ENCODE measurements at places on chromosomes 4 and X.

GRCh38 chrX:103155201-103155600 lies 59.7 kb upstream of the BEX4 start:
- DNase-seq = no peak

DNA sequence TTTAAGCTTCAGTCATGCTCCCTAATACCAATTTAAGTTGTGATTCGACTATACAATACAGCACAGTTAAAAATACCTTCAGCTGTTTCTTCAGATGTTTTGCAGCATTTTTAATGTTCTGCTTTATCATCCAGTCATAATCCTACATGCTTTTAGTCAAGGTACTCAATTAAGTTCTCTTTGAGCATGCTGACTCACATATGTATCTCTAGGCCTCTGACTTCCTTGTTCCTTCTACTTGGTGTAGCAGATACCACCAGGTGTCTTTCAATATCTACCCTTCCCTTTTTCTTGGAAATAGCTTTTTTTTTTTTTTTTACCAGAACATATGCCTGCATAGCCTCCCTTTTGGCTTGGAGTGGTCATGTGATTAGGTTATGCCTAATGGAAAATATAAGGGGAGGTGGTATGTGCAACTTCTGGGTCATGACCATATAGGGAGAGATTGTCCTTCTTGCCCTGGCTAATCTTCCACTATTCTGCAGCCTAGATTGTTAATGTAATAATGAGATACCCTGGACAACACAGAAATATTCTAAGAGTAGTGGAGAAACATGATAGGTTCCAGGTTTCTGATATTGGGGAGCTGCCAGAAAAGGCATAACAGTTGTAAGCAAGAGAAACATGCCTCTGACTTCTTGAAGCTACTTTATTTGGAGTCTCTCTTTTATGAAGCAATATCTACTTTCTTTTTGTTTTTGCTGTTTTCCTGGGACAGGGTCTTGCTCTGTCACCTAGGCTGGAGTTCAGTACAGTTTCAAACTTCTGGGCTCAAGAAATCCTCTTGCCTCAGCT lies 737.2 kb upstream of the SLIT2 start:
- DNase-seq = no peak

DNA sequence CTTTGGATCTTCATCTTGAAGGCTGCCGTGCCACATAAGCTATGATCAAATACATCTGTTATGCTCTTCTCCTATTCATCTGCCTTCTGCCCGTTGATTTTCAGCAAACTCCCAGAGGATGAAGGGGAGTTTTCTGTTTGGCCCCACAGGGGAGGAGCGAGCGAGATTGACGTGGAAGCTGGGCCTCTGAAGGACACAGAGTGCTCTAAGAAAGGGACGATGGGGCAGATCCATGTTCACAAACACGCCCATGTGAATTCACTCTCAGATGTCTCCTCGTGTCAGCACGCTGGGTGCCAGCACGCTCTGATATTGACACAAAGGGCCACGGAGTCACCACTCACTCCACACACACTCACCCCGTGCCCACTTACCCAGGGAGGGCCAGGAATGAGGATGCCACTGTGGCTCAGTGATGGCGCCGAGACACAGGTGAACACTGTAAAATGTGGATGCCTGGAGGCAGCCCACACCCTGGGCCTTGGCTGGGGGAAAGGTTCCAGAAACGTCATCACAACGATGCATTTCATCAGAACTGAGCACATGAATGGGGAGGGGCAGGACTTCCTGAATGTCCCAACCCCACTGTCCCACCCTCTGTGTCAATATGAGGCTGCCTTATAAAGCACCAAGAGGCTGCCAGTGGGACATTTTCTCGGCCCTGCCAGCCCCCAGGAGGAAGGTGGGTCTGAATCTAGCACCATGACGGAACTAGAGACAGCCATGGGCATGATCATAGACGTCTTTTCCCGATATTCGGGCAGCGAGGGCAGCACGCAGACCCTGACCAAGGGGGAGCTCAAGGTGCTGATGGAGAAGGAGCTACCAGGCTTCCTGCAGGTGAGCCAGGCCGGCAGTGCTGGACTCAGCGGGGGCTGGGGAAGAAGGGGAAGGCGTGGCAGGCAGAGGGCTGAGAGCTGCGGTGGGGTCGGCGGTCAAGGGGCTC lies at the start of gene S100P:
TSS of gene S100P (plus strand) at position 648 of the 946 bp plus-strand sequence. CDS start at position 703, 55 bp downstream.
- no peak for DNase-seq

- no peak for DNase-seq
Observed at GRCh38 chr4:4800646-4801408, 58.6 kb upstream of the MSX1 start.

GRCh38 chr4:40749717-40750460 lies at the start of gene NSUN7:
Gene NSUN7 (plus strand): TSS chr4:40749955. CDS start chr4:40750694, 739 bp downstream.
- no peak for DNase-seq

GRCh38 chr4:27463816-27464215 lies 603.2 kb downstream of the STIM2 start:
- no peak for DNase-seq

- no peak for DNase-seq
Observed at GRCh38 chr4:69167300-69167699, 47.2 kb downstream of the UGT2B11 start.

DNA sequence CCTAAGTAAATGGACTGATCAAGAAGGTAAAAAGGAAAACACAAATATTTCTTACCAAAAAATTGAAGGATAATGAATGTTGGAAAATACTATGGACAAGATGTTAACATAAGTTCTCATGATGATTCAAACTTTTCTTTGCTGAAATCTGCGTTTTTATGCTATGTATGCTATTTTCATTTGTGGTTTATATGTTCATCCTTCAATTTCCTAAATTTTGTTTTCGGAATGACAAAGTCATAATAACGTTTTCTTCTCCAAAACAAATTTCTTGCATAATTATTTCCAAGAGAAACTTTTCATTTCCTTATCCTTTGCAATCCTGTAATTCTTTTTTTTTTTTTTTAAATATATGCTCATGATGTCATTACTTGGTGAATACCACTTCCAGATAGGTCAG lies 7.8 kb downstream of the PF4V1 start:
- DNase-seq = no peak

- DNase-seq = no peak
Observed at GRCh38 chr4:142036795-142037583, 400.6 kb downstream of the IL15 start.

GRCh38 chr4:69517674-69518073 lies 22.0 kb upstream of the UGT2B4 start:
- DNase-seq = no peak

- DNase-seq = no peak
Observed at GRCh38 chr4:6095023-6095752, 77.0 kb upstream of the C4orf50 start.

DNA sequence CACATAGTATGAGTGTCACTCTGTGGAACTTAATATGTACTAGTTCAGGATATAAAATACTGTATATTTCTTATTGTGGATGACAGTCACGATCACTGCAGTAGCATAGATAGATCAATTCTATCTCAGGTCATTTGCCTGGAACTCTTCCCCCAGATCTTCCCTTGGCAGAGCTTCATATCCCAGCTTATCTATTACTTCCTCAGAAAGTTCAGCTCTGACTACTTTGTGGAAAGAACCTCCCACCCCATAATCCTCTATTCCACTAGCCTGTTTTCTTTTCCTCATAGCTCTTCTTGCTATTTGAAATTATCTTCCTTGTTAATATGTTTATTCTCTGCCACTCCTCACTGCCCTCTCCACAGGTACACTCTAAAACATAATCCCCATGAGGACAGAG lies 10.9 kb downstream of the FAM241A start:
- DNase-seq = no peak

DNA sequence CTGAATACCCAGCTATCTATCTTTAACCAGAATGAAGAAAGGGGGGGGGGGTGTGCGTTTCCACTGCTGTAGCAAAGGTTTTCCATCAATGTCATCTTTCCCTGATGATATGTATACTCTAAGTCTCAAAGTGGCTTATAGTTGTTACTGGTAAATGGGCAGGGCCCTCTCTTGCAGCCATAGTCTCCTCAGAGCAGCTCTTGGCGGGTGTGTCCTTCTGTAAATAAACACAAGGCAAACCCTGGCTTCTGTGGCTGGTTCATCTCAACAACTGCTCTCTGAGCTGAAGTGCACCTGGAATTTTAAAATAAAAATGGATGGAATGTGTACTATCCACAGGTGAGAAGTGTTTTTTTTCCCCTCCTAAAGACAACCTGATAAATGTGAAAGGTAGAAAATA lies 57.5 kb upstream of the SCML1 start:
- no peak for DNase-seq

GRCh38 chr4:121614101-121614500 lies 82.7 kb downstream of the ANXA5 start:
- DNase-seq = no peak

Data from hematopoietic multipotent progenitor cell treated with erythropoietin and hydrocortisone succinate and interleukin-3 and kit ligand, for 17 days (in vitro differentiated cells).